ENCODE measurements at places on chromosomes 16 and 17. TPM values are rescaled to one million over a fixed set of nuclear protein-coding genes. Genes with fewer than 3 reads are reported as not detected.

GRCh38 chr17:6753006-6753445, 2.8 kb upstream of the XAF1 start:
- H3K36me3 ChIP-seq: no peaks in the 10 kb centered on the region
- H3K27me3 ChIP-seq: no peaks in the 10 kb centered on the region
- no peak overlapping the region for H3K4me3 ChIP-seq
- peak; percentile 63 for DNase-seq
- H3K27ac ChIP-seq: no peak overlapping the region

- DNase-seq: no peak
- no peaks in the 10 kb centered on the region for H3K4me1 ChIP-seq
- H3K27ac ChIP-seq: no peak overlapping the region
- H3K4me3 ChIP-seq: no peak overlapping the region
Measured at GRCh38 chr17:14815079-14815478, 450.0 kb downstream of the PMP22 start.

DNA sequence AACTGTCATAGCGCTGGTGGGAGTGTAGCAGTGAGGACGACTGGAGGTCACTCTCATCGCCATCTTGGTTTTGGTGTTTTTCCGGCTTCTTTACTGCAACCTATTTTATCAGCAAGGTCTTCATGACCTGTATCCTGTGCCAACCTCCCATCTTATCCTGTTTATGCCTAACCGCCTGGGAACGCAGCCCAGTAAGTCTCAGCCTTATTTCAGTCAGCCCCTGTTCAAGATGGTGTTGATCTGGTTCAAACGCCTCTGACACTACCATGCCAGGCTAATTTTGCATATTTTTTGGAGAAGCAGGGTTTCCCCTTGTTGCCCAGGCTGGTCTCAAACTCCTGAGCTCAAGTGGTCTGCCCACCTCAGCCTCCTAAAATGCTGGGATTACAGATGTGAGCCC, 179.8 kb upstream of the HSBP1 start:
- H3K36me3 ChIP-seq: no peaks in the 10 kb centered on the region
- no peak overlapping the region for H3K4me3 ChIP-seq
- DNase-seq: peak; percentile 14
- H3K4me1 ChIP-seq: peaks cover 8% of the 10 kb centered on the region
- no peaks in the 10 kb centered on the region for H3K27me3 ChIP-seq

DNA sequence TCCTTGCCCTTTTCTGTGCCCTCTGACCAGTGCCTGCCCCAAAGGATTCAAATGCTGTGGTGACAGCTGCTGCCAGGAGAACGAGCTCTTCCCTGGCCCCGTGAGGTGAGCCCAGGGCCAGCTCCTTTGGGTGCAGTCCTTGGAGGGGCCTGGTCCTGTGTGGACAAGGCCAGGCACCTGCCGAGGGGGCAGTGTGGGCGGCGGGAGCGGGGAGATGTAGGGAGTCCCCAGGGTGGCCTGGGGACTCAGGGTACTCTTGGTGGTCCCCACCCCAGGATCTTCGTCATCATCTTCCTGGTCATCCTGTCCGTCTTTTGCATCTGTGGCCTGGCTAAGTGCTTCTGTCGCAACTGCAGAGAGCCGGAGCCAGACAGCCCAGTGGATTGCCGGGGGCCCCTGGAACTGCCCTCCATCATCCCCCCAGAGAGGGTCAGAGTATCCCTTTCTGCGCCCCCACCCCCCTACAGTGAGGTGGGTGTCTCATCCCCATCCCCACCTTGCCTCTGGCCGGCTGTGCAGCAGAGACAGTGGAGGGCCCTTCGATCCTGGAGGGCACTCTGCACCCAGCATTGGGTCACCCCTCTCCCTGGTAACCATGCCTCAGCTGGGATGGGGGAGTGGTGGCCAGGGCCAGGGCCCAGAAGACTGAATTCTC, 4.4 kb downstream of the TMEM92 start:
- no peaks in the 10 kb centered on the region for H3K27me3 ChIP-seq
- peaks cover 27% of the 10 kb centered on the region for H3K36me3 ChIP-seq
- peaks cover 16% of the 10 kb centered on the region for H3K4me1 ChIP-seq
- DNase-seq: no peak
- no peak overlapping the region for H3K27ac ChIP-seq

The KLHL36 gene
- 36.7 TPM for total RNA-seq

The P2RX1 gene
- 0.09 TPM for total RNA-seq

The SLC12A3 gene
- total RNA-seq: not detected

The TRIM25 gene
- 34.6 TPM for total RNA-seq

Data from H9 (cell line).